ENCODE measurements at places on chromosomes 4 and X.

DNA sequence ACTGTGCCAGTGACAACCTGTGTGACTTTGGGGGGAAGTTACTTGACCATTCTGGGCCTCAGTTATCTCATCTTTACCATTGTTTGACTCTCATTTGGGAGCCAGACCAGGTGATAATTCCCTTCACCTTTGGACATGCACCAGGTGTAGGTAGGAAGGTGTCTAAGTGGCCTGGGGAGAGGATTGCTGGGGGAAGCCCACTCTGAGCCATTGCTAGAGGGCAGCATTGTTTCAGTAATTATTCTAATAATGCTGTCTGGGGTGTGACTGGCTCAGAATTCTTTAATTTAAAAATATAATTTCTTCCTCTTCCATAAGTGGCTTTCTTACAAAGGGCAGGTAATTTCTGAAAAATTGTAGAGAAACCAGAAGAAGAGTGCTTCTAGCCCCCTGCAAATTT is 104.3 kb downstream of the RTL9 start:
- DNase-seq, result no peak

DNA sequence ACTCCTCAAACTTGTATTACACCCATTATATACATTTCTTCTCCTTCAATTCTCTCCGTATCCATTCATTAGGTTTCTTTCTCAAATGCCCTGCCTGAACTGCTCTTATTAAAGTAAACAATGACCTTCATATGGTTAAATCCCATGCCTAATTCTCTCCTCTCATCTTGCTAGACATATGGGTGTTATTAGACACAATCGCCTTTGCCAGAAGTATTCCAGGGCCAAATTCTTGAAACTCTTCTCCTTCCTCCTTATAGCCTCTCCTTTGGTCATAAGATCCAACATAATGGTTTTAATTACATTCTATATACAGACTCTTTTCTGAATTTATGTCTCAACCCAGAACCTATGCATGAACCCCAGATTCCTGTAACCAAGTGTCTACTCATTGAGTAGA is 4.8 kb downstream of the ANXA10 start:
- no peak for DNase-seq

GRCh38 chrX:120464411-120464810 is 4.7 kb downstream of the LAMP2 start:
- DNase-seq, result no peak

- DNase-seq, result no peak
Measured at GRCh38 chrX:113212052-113212451, 371.4 kb upstream of the AMOT start.
